ENCODE measurements at places on chromosomes 11 and 22.

DNA sequence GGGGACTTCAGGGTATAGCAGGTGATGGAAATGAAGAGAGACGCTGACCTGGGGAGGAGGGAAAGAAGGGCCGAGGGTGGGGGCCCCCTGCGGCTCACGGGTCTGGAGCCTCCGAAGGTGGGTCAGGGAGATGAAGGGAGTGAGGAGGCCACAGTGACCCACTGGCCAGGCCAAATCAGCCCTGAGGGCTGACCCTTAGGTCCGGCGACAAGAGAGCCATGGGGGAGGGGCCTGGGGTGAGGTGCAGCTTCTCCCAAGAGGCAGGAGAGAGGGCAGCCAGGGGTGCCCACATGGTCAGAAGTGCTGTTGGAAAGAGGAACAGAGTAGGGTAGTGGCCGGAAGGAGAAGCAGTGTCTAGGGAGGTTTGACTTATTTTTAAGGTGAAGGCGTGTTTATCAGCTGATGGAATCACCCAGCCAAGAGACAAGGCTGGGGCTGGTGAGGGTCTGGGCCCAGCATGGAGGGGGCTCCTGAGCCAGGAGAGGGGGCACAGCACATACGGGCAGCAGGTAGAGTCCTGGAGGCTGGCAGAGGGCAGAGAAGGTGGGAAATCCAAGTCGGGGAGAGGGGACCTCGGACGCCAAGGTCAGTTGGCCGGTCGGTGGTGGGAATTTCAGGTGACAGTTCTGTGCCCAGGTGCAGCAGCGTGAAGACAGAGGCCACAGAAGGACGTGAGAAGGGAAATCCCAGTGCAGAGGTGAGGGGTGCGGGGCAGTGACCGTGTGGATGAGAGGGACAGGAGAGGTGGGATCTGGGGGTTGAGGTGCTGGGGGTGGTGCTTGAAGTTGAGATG lies 49.0 kb downstream of the LINC01488 start:
- DNase-seq: no peak

DNA sequence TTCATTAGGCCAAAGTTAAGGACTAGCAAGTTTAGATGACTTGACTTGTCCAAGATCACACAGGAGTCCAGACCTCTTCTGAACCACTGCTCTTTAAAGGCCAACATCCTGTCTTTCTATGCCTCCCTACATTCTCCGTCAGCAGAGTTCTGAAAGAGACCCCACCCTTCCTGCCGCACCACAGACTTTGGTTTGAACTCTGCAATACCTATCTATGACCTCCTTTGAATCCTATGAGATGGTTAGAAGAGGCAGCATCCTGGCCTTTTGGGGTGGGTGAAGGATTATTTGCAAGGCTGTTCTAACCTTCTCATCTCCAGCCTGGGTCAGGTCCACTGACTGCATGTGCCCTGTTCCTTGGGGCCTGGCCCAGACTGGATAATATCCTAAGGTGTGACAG lies 4.3 kb upstream of the RRM1 start:
- DNase-seq: no peak

DNA sequence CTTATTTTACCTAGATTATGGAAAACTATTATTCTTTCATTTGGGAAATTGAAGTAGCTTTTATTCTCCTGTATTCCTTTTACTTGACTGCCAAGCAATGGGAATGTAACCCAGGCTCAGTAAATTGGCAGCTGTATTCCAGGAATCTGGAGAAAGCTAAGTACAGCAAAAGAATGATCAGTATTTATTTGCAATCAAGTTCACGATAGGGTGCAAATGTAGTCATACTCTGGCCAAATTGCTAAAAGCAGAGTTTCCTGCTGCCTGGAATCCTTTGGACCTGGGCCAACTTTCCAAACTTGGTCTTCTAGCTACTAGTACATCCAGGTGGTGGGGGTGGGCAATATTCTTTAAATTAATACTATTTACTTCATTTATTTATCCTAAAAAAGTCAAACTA lies 286.0 kb upstream of the CTSC start:
- DNase-seq: no peak

DNA sequence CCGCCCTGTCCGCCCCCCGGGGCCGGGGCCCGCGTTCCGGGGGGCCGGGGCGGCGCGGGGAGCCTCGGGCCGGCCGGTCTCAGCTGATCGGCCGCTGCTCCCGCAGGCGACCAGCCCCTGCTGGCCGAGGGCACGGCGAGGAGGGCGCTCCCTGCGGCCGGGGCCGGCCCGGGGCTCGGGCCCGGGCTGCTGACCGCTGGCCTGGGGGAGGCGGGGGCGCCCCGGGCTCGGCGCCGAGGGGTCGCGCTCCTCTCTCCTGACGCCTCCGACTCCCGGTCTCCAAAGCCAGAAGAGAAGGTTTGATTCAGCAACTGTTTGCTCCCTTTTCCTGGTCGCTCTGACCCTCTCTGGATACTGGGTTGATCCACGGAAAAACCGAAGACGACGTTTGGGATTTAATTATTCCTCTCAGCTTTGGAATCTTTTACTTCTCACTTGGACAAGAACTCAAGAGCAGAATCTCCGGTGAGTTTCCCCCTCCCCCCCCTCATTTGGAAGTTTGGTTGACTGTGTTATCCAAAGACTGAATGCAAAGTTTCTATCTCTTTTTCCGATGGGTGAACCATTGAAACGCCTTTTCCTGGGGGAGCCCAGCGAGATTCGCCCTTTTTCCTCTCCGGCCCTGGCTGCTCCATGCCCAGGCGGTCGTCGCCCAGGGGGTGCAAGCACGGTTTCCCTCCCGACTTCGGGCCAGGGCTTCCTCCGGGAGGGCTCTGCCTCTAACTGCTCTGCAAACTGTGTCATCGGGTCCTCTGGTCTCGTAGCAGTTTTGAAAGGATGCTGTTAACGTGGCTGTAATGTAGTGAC lies 725 bp downstream of the KDM2A start:
- no peak for DNase-seq

Measured in fibroblast of mammary gland (primary cell).